ENCODE measurements at places on chromosomes 1 and 21.

- no peak for DNase-seq
Observed at GRCh38 chr1:221239792-221240191, 360.5 kb downstream of the HLX start.

- no peak for DNase-seq
Observed at GRCh38 chr1:196650403-196650802, 1.4 kb upstream of the CFH start.

DNA sequence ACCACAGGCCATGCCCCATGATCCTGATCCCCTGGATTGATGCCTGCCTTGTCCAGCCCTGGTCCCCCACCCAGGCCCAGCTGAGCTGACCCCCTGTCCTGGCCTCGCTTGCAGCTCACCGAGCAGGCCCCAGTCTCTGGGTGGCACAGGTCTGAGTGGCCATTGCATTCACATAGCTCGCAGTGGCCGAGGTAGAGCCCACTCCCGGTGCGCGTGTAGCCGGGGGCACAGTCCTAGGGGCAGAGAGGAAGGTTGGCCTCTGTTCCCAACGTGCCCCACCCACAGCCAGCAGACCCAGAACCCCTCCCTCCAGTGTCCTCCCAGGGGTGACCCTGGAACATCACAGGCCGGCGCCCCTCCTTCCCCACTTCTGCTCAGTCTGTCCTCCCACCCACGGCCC is 51.9 kb downstream of the LDLRAD2 start:
- no peak for DNase-seq

- no peak for DNase-seq
Observed at GRCh38 chr1:53409233-53409632, 50.0 kb upstream of the DMRTB1 start.

DNA sequence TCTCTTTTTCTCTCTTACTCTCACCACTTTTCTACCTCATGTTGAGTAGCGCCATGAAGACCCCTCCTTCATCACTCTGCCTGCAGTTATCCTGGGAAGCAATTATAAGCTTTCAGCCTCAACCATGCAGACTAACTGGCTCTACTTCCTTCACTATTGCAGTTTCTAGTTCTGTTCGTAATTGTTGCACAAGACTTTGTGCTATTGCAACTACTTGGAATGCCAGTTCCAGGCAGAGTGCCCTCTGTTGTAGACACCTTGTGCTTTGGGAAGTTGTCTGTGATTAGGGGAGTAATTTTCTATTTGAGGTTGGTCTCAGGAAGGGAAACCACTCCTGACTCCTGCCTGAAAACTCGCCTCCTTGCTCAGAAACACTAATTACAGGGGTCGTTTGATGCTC is 19.4 kb downstream of the PGM1 start:
- no peak for DNase-seq

GRCh38 chr21:38277501-38278131 is 20.8 kb downstream of the KCNJ15 start:
- no peak for DNase-seq

GRCh38 chr1:245327842-245328241 is 173.1 kb downstream of the KIF26B start:
- DNase-seq = no peak

- no peak for DNase-seq
Observed at GRCh38 chr1:20893931-20894330, 106.8 kb upstream of the HP1BP3 start.

DNA sequence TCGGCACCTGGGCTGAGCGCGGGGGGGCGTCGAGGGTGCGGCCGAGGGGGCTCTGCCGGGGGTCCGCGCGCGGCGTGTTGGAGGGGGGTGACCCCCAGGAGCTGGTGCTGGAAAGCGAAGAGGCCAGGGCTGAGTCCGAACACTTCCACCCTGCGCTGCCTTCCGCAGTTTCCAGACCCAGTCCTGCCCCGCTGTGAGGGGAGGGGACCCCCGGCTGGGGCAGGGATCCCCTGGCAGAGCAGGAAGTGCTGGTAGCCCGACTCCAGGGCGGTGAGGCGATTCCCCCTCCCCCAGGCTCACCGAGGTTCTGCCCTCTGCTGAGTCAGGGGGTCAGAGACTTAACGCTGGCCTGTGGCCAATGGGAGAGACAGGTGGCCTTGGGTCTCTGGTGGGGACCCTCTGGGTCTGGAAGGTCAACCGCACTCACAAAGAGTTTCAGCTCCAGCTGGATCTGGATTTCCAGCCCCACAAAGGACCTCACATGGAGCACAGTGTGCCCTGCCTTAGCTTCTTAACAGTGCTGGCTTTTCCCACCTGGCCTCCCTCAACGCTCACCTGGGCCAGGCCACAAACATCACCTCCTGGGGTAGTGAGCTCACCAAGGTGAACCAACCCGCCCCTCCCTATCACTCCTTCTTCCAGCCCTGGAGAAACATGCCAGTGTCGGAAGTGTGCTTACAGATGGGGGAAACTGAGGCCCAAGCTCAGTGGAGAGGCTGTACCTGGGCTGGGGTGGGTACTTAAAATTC is 39.8 kb upstream of the SYNC start:
- DNase-seq = no peak

DNA sequence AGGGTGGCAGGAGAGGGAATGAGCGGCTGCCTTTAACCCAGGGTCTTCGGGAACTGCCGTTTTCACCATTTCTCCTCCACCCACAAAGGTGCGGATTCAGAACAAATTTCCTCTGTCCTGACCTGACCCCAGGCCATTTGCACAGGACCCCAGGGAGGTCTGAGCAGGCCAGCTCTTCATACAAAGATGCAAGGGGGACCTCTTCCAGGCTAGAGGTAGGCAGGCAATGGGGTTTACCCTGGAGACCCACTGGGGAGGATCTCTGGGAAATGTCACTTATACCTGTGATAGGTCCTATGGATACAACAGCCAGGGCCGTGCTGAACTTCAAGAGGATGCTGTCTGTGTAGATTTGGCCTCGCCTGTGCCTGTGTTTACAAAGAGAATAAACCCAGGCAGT is 89.7 kb upstream of the VAMP3 start:
- no peak for DNase-seq

GRCh38 chr1:198491028-198491427 is 49.5 kb downstream of the ATP6V1G3 start:
- peak; percentile 36 for DNase-seq

GRCh38 chr21:33256019-33256418 is 10.1 kb upstream of the IL10RB start:
- no peak for DNase-seq

DNA sequence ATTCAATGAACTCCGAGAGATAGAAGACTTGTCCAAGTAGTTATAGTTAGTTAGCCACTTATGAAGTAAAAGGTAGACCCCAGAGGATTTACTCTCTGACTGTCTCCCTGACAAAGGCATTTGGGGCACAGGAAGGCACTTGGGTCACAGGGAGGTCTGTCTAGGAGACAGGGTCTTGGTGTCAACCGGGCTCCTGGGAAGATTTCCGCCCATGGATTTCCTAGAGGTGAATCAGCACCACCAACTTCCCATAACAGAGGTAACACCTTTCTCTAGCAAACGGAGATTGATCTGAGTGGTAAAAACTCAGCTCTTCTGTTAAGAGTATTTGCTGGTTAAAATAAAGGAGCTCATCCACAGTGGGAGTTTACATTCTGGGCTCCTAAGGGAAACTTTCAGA is 16.4 kb downstream of the CCN1 start:
- DNase-seq = no peak

DNA sequence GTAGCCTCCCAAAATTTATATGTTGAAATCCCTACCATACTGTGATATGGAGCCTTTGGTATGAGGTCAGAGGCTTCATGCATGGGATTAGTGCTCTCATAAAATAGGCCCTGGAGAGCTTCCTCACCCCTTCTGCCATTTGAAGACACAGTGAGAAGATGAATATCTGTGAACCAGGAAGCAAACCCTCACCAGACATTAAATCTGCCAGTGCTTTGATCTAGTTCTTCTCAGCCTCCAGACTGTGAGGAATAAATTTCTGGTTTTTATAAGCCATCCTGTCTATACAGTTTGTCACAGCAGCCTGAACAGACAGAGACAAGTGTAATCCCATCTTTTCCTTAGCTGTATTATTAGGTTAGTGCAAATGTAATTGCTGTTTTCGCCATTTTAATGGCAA is 88.4 kb downstream of the OLFML2B start:
- DNase-seq = no peak

GRCh38 chr1:228538831-228539230 is 51.6 kb downstream of the RNF187 start:
- DNase-seq = no peak

- peak; percentile 88 for DNase-seq
Observed at GRCh38 chr1:156618853-156619581, at the start of gene HAPLN2. Gene HAPLN2 (plus strand): TSS chr1:156619415. CDS start chr1:156623491, 4,076 bp downstream.

DNA sequence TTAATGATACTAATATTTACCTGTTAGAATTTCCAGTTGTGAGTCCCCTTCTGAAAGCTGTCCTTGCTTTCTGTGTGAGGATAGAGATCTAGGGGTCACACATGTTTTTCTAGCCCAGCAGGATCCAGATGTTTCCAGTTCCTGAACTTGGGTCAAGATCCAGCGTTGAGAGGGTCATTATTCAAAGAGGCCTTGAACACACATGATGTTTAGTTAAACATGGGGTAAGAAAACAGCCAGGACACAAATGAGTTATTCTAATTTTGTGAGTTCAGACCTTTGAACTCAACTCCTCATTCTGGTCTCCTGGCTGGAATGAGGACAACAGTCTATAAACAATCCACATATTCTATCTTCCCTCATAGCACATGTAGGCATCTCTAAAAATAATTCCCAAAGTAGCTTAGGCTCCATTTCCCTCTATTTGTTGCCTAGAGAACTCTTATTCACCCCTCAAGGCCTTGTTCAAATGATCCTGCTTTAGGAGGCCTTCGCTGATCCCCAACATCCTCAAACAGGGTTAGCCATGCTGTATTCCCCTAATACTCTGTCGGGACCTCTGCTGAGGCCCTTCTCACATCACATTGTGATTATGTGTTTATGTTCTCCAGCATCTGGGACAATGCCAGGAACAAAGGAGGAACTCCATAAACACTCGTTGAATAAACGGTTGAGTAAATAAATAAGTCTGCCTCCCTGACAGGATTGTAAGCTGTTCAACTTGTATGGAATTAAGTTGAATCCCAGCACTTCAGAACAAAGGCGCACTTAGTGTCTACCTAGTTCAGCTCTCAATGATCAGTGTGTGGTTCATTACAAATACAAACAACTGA is 15.0 kb upstream of the KCNN3 start:
- DNase-seq = no peak

DNA sequence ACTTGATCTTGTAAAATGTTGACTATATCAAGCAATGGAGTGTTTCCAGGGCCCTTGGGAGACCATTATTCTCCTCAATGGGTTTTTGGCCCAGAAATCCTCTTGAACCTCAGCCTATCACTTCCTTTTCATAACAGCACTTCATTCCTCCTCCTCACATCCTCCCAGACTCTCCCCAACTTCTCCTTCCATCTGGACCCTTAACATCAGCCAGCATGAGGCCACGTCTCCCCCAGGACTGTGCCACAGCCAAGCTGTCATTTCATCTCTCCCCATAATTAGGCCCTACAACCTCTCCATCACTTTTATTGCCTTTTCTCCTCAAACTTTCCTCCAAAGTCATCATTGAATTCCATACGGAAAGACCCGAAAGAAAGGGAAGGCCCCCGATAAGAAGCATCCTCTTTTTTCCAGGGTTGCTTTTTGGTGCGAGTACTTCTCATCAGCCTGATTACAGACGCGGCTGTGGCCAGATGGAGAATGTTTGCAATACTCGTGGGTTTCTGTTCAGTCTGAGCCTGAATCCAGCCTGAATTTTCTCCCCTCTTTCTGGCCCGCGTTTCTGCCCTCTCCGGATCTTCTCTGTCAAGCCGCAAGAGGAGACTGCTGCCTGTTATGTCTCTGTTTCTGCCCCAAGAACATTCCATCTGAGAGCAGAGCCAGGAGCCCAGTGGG is 52.7 kb upstream of the SLC25A33 start:
- no peak for DNase-seq

GRCh38 chr1:175591083-175591743 is 152.2 kb downstream of the TNR start:
- DNase-seq = no peak

- no peak for DNase-seq
Observed at GRCh38 chr1:115473986-115474565, 136.0 kb upstream of the NGF start.

DNA sequence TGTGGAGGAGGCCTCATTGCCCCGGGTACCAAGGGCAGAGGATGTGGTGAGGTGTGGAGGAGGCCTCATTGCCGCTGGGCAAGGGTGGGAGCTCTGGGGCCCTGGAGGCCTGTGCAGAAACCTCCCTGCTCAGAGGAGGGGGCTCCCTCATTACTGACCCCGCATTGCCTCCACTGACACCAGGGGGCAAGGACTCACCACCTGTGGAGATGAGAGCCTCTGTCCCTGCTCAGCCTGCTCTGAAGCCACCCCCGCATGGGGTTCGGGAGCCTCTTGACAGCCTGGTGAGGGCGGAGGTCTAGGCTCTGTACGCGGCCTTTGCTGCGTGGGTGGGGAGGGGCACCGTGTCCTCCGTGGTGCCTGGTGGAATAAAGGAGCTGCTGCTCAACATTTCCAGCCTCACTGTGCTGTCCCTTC is 95.0 kb upstream of the COL6A1 start:
- no peak for DNase-seq

DNA sequence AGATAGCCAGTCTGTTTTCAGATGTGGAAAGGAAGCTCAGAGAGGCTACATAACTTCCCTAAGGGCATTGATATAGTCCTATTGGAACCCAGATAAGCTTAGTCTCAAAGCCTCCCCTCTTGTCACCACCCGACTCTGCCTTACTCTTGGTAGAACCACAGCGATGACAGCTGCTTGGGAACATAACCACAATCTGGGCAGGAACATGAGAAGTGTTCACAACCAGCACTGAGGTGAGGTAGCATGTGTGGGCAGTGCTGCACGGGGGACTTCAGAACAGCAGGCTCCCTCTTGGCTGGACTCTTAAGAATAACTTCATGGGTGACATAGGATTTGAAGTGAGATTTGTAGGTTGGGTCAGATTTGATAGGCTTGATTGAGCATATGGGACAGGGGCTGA is 9.3 kb upstream of the S100A10 start:
- no peak for DNase-seq

GRCh38 chr1:30879126-30879786 is 29.3 kb downstream of the SDC3 start:
- no peak for DNase-seq

- DNase-seq = no peak
Observed at GRCh38 chr1:221316491-221317056, 425.3 kb downstream of the DUSP10 start.

- peak; percentile 88 for DNase-seq
Observed at GRCh38 chr1:8439015-8439702, 121.2 kb downstream of the SLC45A1 start.

GRCh38 chr1:228830954-228831481 is 95.7 kb downstream of the RHOU start:
- no peak for DNase-seq

DNA sequence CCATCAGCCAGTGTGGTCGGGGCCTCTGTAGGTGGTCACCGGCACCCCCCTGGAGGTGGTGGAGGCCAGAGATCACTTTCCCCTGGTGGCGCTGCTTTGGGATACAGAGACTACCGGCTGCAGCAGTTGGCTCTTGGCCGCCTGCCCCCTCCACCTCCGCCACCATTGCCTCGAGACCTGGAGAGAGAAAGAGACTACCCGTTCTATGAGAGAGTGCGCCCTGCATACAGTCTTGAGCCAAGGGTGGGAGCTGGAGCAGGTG is 961 bp downstream of the RBM15 start:
- no peak for DNase-seq

- DNase-seq = peak; percentile 3
Observed at GRCh38 chr1:157104598-157105293, 5.1 kb upstream of the ETV3L start.
